T-helper 17 cell (primary cell): ENCODE measurements at places on chromosomes 2 and 18.

DNA sequence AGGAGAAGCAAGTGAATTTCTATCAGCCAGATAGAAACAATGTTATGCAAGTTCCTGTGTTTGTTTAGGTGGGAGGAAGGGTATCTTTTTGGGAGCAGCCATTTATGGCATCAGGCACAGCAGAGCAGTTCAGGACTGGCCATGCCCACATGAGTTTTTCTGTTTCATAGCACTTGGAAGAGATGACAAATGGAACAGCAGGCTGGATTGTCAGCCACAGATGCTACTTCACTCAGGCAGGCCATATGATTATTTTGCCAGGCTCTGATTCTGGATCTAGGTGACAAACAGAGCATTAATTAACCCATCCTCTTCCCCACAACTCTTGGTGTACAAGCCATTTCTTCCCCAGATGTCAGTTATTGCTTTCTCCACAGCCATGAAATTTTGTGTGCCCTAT, 63.8 kb downstream of the GALNT13 start:
- no peaks in the 10 kb centered on the region for H3K36me3 ChIP-seq
- no peak overlapping the region for H3K4me3 ChIP-seq
- no peak for DNase-seq
- H3K27ac ChIP-seq = no peak overlapping the region
- H3K27me3 ChIP-seq = no peaks in the 10 kb centered on the region

GRCh38 chr2:56713161-56713676, 529.4 kb downstream of the CCDC85A start:
- no peaks in the 10 kb centered on the region for H3K36me3 ChIP-seq
- H3K27me3 ChIP-seq = no peaks in the 10 kb centered on the region
- no peak overlapping the region for H3K27ac ChIP-seq

- DNase-seq = peak; percentile 33
- no peaks in the 10 kb centered on the region for H3K27me3 ChIP-seq
- peak overlapping the region; percentile 98 for H3K4me3 ChIP-seq
- peak overlapping the region; percentile 99 for H3K27ac ChIP-seq
- peaks cover 5% of the 10 kb centered on the region for H3K36me3 ChIP-seq
Measured at GRCh38 chr2:229920011-229920641, 1.7 kb downstream of the TRIP12 start.

GRCh38 chr2:63741884-63742579, 99.7 kb upstream of the UGP2 start:
- H3K4me1 ChIP-seq = peaks cover 3% of the 10 kb centered on the region
- no peak overlapping the region for H3K27ac ChIP-seq
- no peak for DNase-seq

- H3K27me3 ChIP-seq = no peaks in the 10 kb centered on the region
- no peak for DNase-seq
- no peaks in the 10 kb centered on the region for H3K4me1 ChIP-seq
Measured at GRCh38 chr2:228938629-228939028, 332.5 kb downstream of the PID1 start.

DNA sequence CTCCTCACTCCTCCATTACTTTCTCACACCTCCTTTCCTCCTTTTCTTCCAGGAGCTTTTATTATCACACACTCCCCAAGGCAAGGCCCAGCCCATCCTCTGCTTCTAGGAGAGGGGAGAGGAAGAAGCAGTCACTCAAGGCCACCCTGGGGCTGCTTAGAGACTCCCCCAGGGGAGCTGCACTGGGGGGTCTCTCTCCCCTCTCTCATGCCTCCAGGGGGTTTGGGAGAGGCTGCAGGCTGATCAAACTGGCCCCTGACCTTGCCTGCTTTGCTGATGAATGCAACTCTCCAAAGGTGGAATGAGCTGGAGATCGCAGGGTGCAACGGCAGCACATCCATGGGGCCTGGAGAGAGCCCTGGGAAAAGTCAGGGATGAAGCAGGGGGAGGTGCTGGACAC, 216.9 kb downstream of the CELF4 start:
- no peak overlapping the region for H3K27ac ChIP-seq
- H3K36me3 ChIP-seq = no peaks in the 10 kb centered on the region
- no peak for DNase-seq
- peaks cover 46% of the 10 kb centered on the region for H3K27me3 ChIP-seq
- no peak overlapping the region for H3K4me3 ChIP-seq
